ENCODE measurements at places on chromosomes 7 and 10.

DNA sequence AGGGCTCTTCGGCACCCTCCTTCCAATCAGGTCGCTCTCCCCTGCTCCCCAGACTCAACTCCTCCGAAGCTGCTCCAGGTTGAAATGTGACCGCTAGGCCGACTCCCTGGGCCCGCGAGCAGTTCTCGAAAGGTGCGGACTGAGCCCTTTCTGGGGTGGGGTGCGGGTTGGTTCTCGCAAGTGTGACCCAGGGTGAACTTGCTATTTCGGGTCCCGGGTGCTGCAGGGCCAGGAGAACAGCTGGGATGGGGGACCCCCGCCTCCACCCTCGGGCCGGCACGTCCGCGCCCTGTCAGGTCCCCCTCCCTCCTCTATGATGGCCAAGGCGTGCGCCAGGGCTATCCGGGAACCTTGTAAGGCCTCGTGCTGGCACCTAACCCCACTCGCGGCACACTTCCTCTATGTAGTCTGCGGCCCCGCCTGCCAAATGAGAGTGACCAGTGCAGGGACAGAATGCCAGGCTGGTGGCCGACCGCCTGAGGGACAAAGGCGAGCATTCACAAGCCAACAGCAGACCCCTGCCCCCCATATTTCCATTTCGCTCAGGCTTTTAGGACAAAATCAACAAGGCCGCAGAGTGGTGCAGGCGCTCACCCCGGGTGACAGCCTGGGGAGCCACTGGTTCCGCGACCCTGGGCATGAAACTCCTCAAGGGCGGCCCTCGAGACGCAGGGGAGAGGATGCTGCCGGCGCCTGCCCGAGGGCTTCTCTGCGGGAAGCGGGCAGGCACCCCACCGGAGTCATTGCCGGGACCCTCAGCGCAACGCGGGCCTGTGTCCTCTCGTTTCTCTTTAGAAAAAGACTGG is 13.7 kb upstream of the HOXA13 start:
- no peak for DNase-seq
- H3K27ac ChIP-seq: no peak overlapping the region
- H3K27me3 ChIP-seq: no peaks in the 10 kb centered on the region
- H3K4me3 ChIP-seq: no peak overlapping the region

- H3K4me3 ChIP-seq: no peak overlapping the region
- no peaks in the 10 kb centered on the region for H3K4me1 ChIP-seq
- H3K36me3 ChIP-seq: no peaks in the 10 kb centered on the region
- DNase-seq: no peak
Observed at GRCh38 chr10:61391281-61391680, 61.9 kb downstream of the TMEM26 start.

DNA sequence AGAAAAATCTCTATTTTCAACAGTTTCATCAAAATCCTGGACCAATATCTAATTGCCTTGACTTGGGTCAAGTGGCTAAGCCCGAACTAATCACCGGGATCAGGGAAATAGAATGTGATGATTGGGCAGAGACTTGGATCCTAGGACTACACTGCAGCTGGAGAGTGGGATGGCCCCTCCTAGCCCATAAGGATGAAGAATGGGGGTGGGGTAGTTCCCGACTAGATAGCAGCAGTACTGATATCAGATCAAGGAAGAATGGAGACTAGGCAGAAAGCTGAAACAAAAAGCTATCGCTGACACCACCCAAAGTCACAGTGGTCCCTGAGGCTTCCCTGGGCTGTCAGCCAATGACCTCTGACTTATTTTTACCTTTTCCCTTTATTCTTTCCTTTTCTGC is 160.4 kb upstream of the PHYHIPL start:
- H3K4me3 ChIP-seq: no peak overlapping the region
- H3K36me3 ChIP-seq: no peaks in the 10 kb centered on the region
- no peaks in the 10 kb centered on the region for H3K27me3 ChIP-seq
- H3K4me1 ChIP-seq: peaks cover 16% of the 10 kb centered on the region
- no peak for DNase-seq

GRCh38 chr10:33214174-33214573 is 120.3 kb downstream of the NRP1 start:
- no peaks in the 10 kb centered on the region for H3K27me3 ChIP-seq
- no peak overlapping the region for H3K4me3 ChIP-seq
- no peaks in the 10 kb centered on the region for H3K36me3 ChIP-seq
- H3K27ac ChIP-seq: no peak overlapping the region
- no peaks in the 10 kb centered on the region for H3K4me1 ChIP-seq
- DNase-seq: no peak

- no peaks in the 10 kb centered on the region for H3K36me3 ChIP-seq
- peak overlapping the region; percentile 80 for H3K27ac ChIP-seq
- H3K4me3 ChIP-seq: no peak overlapping the region
- DNase-seq: no peak
- H3K27me3 ChIP-seq: no peaks in the 10 kb centered on the region
Observed at GRCh38 chr10:110862961-110863360, 8.8 kb upstream of the PDCD4 start.

DNA sequence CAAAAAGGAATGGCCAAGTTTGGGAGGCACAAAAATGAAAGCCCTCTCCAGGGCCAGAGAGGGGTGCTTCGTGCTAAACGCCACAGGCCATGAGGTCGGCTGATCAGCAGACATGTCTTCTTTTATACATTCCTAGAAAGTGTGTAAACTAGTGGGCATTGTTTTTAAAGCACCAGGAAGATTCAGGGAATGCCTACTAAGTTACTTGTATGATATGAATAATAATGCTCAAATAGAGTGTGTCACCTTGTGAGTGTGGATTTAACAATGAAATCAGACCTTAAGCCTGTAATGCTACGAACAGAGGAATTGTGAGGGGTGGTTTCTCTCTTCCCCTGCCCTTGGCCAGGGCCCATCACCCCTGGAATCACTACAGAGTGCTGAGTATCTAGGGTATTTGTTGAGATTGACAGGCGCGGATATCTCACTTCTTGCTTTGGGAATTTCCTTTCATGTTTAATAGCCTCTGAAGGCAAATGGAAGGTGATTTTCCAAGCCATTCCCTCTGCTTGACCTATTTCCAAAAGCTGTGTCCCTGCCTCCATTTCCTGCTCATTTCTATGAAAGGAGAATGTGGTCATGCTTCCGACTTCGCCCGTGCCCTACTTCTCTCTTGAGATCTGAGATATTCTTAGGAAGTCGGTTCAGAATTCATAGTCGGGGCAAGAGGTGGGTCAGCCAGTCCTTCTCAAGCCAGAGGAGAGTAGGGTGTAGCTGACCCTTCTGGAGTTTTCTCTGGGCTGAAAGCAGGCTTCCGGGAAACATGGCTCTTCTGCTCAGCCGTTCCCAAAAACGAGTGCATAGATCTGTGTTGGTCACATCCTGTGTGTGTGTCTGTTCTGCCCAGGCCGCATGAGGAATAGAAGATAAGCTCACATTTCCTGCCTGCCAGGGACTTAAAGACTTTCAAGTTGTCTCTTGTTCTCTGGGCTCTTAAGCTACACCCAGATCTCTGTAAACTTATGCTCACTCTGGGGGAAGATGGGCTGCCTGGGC is 167.8 kb upstream of the ITGB1 start:
- H3K4me1 ChIP-seq: no peaks in the 10 kb centered on the region
- H3K36me3 ChIP-seq: no peaks in the 10 kb centered on the region
- no peak overlapping the region for H3K4me3 ChIP-seq
- no peaks in the 10 kb centered on the region for H3K27me3 ChIP-seq
- no peak overlapping the region for H3K27ac ChIP-seq

DNA sequence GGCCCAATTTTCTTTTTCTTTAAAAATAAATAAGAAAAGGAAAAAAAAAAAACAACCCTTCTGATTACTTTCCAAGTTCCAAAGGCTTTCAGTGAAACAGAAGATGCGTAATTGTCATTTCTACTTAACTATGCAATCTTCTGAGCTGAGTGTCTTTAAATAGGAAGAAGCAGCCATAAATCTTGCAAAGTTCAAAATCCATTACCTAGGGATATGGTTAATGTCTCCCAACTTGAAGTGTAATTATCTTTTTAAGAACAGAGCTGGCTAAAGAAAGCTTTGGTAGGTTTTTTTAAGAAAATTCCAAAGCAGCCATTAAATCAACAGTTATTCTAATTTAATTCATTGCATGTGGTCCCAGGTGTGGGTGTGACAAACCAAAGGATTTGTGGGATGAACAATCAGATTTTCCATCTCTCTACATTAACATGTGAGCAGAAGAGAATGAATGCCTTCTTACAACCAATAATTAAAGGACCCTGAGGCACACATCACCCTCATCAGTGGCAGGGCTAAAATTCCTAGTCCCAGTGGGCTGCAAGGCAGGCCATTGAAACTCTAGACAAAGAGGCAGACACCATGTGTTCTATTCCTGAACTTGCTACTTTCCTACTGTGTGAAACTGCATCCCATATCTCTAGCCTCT is 419.2 kb downstream of the REEP3 start:
- no peak for DNase-seq
- H3K4me1 ChIP-seq: no peaks in the 10 kb centered on the region
- H3K4me3 ChIP-seq: no peak overlapping the region
- no peaks in the 10 kb centered on the region for H3K36me3 ChIP-seq
- H3K27ac ChIP-seq: no peak overlapping the region

- no peak overlapping the region for H3K4me3 ChIP-seq
- no peak for DNase-seq
- no peaks in the 10 kb centered on the region for H3K27me3 ChIP-seq
- no peaks in the 10 kb centered on the region for H3K36me3 ChIP-seq
- no peaks in the 10 kb centered on the region for H3K4me1 ChIP-seq
Observed at GRCh38 chr7:86991093-86991769, 68.2 kb downstream of the ELAPOR2 start.

DNA sequence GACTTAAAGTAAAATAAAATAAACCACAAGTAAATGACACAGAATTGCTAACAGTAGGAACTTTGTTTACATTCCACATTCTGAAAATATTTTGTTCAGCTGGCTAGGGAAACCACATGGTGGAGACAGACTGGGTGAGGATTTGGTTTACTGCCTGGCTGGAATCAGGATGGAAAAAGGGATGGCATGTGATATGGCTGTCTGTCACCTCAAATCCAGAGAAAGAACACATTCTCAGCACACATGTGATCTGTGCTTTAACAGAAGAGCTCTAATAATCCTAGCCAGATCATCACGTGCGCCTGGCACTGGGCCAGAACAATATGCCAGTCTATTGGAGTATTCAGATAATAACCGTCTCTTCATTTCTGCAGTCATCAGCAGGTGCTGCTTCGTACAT is 90.9 kb upstream of the PIP4K2A start:
- no peaks in the 10 kb centered on the region for H3K27me3 ChIP-seq
- H3K4me1 ChIP-seq: no peaks in the 10 kb centered on the region

DNA sequence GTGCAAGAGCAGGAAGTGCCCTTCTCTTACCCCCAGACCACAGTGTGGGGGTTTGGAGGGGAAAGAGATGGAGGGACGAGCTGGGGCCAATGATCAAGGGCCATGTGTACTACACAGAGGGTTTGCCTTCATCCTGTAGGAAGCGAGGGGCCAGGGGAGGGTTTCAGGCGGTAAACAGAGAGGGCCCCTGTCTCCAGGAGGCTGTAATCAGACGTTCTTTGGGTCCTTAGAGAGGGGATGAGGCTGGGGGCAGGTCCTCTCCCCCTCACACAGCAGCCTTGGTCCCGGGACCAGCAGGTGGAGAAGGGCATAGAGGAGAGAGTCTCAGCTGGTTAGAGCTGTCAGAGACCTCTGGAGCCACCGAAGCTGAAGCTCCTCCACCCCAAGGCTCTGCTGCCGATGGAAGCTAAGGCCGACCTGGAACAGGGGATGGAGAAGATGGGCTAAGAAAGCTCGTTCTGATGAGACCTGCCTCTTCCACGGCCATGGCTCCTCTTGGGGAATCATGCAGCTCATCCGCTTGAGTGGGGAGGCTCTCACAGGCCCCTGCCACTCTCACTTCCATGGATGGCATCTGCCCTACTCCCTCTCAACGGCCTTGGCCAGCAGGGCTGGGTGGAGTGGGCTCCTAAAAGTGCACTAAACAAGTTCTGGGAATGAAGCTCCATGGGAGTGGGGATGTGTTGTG is 3.5 kb downstream of the LOXL4 start:
- no peak overlapping the region for H3K4me3 ChIP-seq
- H3K4me1 ChIP-seq: peaks cover 66% of the 10 kb centered on the region
- no peaks in the 10 kb centered on the region for H3K36me3 ChIP-seq
- DNase-seq: no peak

- H3K4me3 ChIP-seq: no peak overlapping the region
- no peaks in the 10 kb centered on the region for H3K4me1 ChIP-seq
- no peak overlapping the region for H3K27ac ChIP-seq
- no peaks in the 10 kb centered on the region for H3K36me3 ChIP-seq
- no peak for DNase-seq
Observed at GRCh38 chr10:69816521-69816920, 14.8 kb downstream of the COL13A1 start.

- DNase-seq: no peak
- no peaks in the 10 kb centered on the region for H3K36me3 ChIP-seq
- no peak overlapping the region for H3K4me3 ChIP-seq
- H3K27ac ChIP-seq: no peak overlapping the region
Observed at GRCh38 chr10:109886037-109886780, 37.1 kb downstream of the XPNPEP1 start.

DNA sequence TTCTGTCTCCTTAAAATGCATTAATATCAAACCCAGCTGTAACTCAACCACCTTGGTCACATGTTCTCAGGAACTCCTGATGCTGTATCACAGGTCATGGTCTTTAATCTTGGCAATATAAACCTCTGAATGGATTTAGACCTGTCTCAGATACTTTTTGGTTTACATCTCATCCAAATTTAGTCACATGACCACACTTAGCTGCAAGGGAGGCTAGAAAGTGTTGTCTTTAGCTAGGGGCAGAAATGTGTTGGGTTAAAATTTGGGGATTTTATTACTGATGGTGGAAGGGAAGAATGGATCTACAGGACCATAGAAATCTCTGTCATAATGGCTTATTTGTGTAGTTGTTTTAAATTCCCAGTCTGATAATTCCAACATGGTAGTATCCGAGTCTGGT is 29.6 kb upstream of the IL15RA start:
- no peaks in the 10 kb centered on the region for H3K4me1 ChIP-seq
- H3K27me3 ChIP-seq: no peaks in the 10 kb centered on the region
- H3K4me3 ChIP-seq: no peak overlapping the region

GRCh38 chr7:4136501-4137110 is 545.5 kb upstream of the FOXK1 start:
- no peaks in the 10 kb centered on the region for H3K4me1 ChIP-seq
- H3K4me3 ChIP-seq: no peak overlapping the region
- H3K36me3 ChIP-seq: no peaks in the 10 kb centered on the region
- no peak for DNase-seq
- no peaks in the 10 kb centered on the region for H3K27me3 ChIP-seq

DNA sequence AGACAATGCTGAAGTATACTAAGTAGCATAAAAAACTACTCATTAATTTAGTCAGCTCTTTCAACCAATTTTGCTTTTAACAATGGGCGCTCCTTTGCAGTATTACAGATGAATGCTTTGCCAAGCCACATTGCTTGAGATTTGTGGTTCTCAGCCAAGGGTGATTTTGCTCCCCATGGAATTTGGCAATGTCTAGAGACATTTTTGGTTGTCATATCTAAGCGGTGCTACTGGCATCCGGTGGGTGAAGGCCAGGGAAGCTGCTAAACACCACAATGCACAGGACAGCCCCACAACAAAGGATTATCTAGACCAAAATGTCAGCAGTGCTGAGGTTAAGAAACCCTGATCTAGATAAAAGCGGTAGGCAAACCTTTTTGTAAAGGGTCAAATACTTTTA is 112.0 kb downstream of the UBE2H start:
- peaks cover 27% of the 10 kb centered on the region for H3K36me3 ChIP-seq
- no peaks in the 10 kb centered on the region for H3K27me3 ChIP-seq
- no peak for DNase-seq
- no peak overlapping the region for H3K27ac ChIP-seq
- no peaks in the 10 kb centered on the region for H3K4me1 ChIP-seq

GRCh38 chr7:153188630-153189029 is 429.1 kb downstream of the ACTR3B start:
- no peaks in the 10 kb centered on the region for H3K36me3 ChIP-seq
- no peak overlapping the region for H3K4me3 ChIP-seq
- H3K27me3 ChIP-seq: no peaks in the 10 kb centered on the region
- H3K27ac ChIP-seq: no peak overlapping the region
- DNase-seq: no peak

Measured in tibial nerve (tissue), 4 donors.